Effector CD4-positive, alpha-beta T cell (primary cell): ENCODE measurements at places on chromosomes 2 and 18.

GRCh38 chr2:12923907-12924610, 207.3 kb downstream of the TRIB2 start:
- no peak for DNase-seq

DNA sequence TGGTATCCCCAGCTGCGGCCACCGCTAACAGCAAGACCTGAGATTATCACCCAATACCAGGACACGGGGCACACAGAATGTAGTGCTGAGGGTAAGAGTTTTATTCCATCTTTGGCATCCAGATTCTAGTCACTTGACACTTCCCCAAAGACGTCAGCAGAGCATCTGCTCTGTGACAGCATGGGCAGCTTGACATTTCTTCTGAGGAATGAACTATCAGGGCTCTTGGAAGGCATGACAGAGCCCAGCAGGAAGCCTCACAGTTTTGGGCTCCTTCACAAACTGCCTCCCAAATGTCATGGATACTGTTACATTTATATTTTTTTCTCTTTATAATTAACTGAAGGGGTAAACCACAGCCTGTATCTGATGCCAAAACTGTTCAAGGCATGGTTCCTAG, 1010.7 kb downstream of the TDRD15 start:
- DNase-seq: no peak

GRCh38 chr2:134660626-134661402, 58.0 kb downstream of the TMEM163 start:
- DNase-seq: no peak

- DNase-seq: no peak
Measured at GRCh38 chr2:232984451-232985207, 28.4 kb downstream of the NGEF start.

GRCh38 chr2:172147944-172148650, 45.4 kb upstream of the DLX2 start:
- DNase-seq: no peak

- no peak for DNase-seq
Measured at GRCh38 chr2:69139778-69140670, 127.0 kb downstream of the ANTXR1 start.

GRCh38 chr2:16279641-16280040, 339.3 kb downstream of the MYCN start:
- no peak for DNase-seq

DNA sequence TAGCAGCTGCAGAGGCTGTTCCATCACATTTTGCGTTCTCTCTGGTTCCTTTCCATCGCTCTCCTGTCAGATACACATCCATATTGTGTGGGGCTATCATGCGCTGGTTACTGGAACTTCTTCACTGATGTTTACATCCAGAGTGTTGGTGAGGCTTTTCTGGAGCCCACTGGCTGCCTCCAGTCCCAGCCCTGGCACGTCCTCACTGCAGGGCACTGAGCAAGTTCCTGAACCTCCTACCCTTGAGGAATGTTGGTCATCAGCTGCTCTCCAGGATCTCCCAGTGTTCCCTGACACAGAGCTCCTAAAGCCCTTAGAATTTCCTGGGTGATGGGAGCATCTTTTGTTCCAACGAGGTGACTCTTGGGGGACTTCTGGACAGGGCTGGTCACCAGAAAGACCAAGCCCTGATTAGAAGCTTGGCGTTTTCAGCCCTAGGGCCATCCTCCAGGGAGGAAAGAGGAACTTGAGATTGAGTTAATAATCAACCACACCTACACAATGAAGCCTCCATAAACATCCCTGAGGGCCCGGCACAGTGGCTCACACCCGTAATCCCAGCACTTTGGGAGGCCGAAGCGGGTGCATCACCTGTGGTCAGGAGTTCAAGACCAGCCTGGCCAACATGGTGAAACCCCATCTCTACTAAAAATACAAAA, 81.3 kb downstream of the TFCP2L1 start:
- no peak for DNase-seq

DNA sequence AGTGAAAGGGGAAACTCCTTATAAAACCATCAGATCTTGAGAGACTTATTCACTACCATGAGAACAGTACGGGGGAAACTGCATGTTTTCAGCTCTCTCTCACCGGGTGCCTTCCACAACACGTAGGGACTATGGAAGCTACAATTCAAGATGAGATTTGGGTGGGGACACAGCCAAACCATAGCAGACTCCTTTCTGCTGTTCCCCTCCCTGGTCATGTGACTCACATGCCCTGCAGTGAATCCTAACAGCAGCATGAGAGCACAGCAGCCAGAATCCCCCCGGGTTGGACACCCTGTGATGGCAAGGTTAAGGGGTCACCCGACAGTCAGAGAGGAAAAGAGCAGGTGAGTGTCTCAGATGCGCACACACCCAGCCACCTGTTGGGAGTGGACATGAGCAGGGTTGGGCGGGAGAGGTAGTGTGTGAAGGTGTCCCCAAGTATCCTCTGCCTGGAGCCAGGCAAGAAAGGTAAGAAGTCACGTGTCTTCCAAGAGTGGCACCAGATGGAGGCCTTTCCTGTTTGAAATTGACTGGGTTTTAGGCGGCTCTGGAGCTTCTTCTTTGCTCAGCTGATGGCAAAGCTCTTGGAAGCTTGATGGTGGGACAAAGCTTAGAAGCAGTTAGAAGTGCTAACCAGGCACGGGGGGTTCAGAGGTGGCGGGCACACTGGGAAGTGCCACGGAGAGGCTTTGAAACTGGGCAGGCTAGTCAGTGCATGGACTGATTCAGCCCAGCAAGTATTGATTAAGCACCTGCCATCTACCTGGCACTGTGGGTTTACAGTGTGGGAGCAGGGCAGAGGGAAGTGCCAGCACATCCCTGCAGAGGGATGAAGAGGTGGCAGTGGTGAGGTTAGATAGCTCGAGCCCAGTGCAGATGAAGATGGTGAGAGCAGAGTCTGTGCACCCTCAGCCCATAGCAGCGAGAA, 68.7 kb downstream of the RHOB start:
- no peak for DNase-seq

DNA sequence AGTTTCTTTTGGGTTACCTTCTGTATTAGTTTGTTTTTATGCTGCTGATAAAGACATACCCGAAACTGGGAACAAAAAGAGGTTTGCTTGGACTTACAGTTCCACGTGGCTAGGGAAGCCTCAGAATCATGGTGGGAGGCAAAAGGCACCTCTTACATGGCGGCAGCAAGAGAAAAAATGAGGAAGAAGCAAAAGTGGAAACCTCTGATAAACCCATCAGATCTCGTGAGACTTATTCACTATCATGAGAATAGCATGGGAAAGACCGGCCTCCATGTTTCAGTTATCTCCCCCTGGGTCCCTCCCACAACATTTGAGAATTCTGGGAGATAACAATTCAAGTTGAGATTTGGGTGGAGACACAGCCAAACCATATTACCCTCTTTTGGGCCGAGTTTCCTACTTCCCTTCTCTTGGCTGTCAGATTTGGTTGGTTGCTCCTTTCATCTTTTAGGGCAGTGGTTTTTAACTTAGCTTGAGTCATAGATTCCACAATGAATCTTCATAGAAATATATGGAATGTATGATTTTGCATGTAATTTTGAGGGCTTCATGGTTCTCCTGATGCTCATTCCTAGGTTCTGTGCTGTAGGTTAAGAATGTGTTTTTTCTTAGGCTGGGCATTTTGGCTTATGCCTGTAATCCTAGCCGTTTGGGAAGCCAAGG, 44.2 kb downstream of the CEP192 start:
- no peak for DNase-seq

GRCh38 chr18:75116165-75116564, 92.8 kb downstream of the PTGR3 start:
- no peak for DNase-seq

DNA sequence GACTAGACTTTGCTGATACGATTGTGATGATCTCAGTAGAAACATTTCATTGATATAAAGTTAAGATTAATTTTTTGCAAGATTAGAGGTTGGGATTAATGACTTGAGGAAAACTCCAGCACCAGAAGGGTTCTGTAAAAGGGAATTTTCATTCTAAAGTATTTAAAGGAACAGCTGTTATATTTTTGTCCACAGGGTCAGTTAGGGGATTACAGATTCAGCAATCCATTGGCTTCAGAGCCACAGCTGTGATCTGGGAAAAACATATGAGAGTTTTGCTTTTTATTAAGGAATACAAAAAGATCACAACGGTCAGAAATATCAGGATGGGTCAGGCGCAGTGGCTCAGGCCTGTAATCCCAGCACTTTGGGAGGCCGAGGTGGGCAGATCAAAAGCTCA, 19.6 kb upstream of the REV1 start:
- DNase-seq: no peak

GRCh38 chr2:159982270-159982669, 80.1 kb downstream of the PLA2R1 start:
- DNase-seq: no peak

- no peak for DNase-seq
Measured at GRCh38 chr18:54696616-54697293, 105.7 kb downstream of the DYNAP start.

- DNase-seq: no peak
Measured at GRCh38 chr2:209121691-209122090, 302.2 kb upstream of the MAP2 start.

DNA sequence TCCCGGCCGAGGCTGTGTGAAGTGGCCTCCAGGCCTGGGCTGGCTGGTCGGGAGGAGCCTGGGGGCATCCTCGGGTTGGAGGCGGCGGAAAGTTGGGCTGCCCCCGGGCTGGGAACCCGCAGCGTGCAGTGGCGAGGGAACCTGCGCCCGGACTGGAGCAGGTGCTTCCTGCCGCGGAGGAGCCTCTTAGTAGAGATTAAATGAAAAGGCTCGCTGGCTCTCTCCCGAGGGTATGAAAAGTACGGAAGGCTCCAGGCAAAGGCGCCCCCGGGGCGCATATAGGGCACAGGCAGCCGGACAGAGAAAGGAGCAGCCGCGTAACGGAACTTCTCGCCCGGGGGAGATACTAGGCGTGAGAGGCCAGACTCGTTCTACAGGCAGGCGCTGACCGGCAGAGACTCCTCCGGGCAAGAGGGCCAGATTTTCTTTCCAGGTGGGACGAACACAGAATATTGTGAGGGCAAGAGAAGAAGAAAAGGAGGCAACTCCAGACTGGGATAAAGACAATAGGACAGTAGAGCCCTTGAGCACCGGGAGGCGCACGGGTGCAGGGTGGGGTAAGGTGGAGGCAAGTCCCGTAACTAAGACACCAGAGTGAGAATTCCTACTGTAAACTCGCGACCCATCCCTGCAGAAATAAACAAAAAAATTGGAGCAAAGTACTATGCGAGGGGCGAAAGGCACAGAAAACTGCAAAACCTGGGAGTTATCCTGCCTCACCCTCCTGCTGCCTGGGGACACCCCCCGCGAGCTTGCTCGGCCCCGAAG, 816 bp downstream of the CDH2 start:
- no peak for DNase-seq

DNA sequence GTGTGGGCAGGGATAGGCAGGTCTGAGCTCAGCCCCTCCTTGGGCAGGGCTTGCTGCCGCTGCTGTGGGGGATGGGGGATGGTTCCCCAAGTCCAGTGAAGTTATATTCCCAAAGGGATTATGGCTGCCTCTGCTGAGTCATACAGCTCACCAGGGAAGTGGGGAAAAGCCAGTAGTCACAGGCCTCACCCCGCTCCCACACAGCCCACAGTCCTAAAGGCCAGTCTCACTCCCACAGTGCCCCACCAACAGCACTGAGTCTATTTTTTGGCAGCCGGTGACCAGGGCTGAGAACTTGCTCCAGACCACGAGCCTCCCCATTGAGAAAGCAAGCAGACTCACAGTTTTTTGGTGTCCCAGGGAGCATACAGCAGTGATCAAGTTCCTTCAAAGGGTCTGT, 173.3 kb downstream of the OSR1 start:
- DNase-seq: no peak

GRCh38 chr2:32743480-32744236, 115.8 kb downstream of the TTC27 start:
- no peak for DNase-seq

- DNase-seq: no peak
Measured at GRCh38 chr2:239258248-239258647, 142.6 kb downstream of the HDAC4 start.

- DNase-seq: no peak
Measured at GRCh38 chr2:161306919-161307318, 1.3 kb upstream of the PSMD14 start.

- no peak for DNase-seq
Measured at GRCh38 chr2:49796266-49796665, 642.0 kb upstream of the FSHR start.

- DNase-seq: no peak
Measured at GRCh38 chr2:47653036-47653435, 129.9 kb upstream of the MSH6 start.

GRCh38 chr18:51666763-51667191, 469.3 kb upstream of the MEX3C start:
- no peak for DNase-seq

DNA sequence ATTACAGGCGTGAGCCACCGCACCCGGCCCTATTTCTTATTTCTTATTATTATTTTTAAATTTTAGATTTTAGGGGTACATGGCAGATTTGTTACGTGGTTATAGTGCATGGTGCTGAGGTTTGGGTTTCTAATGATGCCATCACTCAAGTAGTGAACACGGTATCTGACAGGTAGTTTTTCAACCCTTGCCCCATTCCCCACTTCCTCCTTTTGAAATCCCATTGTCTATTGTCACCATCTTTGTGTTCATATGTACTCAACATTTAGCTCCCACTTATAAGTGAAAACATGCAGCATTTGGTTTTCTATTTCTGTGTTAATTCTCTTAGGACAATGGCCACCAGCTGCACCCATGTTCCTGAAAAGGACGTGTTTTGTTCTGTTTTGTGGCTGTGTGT, 39.5 kb downstream of the TGIF1 start:
- no peak for DNase-seq

- no peak for DNase-seq
Measured at GRCh38 chr18:56351911-56352500, 286.4 kb downstream of the TXNL1 start.

GRCh38 chr2:141362311-141362710, 768.5 kb downstream of the LRP1B start:
- no peak for DNase-seq

- no peak for DNase-seq
Measured at GRCh38 chr2:37793004-37793403, 121.6 kb upstream of the CDC42EP3 start.
